ENCODE measurements at places on chromosomes 12 and 14. TPM values are rescaled to one million over a fixed set of nuclear protein-coding genes. Genes with fewer than 3 reads are reported as not detected.
A peak's percentile ranks its signal among the peaks of the same experiment; 100 is the strongest.

DNA sequence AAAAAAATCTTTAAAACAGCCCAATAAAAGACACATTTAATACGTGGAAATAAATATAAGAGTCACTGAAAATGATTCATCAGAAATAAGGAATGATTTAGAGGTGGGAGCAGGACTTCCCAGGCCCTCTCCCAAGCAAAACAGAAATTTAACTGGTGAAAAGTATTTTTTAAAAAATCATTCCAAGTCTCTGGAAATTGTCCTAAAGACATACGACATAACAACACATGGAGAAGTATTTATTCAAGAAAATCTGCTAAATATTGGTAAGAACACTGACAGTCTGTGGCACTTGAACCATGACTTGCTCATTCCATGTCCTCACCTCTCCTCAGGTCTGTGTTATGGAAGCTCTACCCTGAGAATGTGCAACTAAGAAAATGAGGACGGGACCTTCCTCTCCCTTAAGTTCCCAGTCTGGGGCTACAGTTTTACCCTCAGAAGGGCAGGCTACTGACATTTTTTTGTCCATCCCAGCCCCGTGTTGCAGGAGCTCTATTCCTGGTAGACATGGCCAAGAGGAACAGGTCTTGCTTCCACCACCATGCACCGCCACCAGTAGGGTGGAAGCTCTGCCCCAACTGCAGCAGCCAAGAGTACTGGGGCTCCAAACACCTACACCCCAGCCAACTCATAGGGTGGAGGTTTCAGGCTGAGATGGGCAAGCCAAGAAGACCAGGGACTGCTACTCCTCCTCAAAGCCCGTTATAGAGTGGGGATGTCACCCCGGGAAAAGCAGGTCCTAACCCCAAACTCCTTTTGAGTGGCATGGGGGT lies 193.0 kb downstream of the CRADD start:
- no peak for DNase-seq

GRCh38 chr12:9910716-9911421 lies 21.3 kb downstream of the CLEC2A start:
- peak; percentile 12 for DNase-seq

- DNase-seq: no peak
Measured at GRCh38 chr12:82608706-82609105, 78.0 kb upstream of the TMTC2 start.

- no peak for DNase-seq
Measured at GRCh38 chr14:70909733-70910614, 2.7 kb downstream of the PCNX1 start.

DNA sequence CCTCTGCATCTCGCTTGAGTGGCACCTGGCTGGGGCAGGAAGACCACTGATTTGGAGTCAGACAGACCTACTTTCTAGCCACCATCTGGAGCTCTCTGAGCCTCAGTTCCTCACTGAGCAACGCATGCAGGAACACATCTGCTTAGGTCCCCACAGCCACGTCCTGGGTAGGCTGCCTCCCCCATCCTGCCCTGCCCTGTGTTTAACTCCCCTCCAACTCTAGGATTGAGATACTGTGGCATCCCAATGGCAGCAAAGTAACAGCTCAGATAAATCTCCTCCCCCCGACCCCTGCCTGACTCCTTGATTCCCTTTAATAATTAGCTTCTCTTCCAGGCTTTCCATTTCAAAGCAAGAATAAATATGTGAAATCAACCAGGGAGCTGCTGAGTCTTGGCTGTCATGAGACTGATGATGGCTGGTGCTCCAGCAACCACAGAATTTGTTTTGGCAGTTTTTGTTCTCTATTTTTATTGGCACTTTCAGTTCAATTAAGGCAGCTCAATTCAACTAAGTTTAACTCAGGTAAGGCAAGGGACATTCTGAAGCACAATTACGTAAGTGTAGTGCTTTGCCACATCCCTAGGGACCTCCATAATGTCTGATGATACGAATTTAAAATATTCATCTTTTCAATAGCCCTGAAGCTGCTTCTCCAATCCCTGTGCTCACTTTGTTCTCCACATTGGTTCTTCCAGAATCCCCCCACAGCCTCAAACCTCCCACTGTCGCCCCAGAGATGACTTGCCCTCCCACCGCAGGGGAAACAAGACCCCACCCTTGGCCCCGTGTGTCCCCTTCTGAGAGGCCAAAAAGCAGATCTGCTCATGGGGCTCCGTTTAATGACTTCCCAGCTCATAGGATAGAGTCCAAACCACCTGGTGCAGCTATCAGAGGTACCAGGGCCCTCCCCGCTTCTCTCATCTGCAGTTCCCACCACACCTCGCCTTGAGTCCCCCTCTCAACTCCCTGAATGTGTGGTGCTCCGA lies 58.2 kb downstream of the ESR2 start:
- no peak for DNase-seq

- no peak for DNase-seq
Measured at GRCh38 chr12:81162391-81163136, 84.7 kb downstream of the ACSS3 start.

DNA sequence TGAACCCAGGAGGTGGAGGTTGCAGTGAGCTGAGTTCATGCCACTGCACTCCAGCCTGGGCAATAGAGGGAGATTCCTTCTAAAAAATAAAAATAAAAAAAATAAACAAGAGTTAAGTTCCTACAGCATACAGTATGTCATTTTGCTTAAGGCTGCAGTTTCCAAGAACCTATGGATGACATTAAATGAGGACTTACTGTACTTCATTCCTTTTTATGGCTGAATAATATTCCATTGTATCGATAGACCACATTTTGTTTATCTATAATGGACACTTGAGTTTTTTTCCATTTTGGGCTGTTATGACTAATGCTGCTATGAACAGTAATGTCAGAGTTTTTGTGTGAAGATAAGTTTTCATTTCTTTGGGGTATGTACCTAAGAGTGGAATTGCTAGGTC lies 17.4 kb downstream of the RASAL1 start:
- no peak for DNase-seq

- DNase-seq: peak; percentile 85
Measured at GRCh38 chr14:99274346-99275221, 2.6 kb upstream of the BCL11B start.

- no peak for DNase-seq
Measured at GRCh38 chr12:116146386-116146785, 131.1 kb downstream of the MED13L start.

GRCh38 chr12:87329076-87329863 lies 699.9 kb downstream of the C12orf50 start:
- no peak for DNase-seq

DNA sequence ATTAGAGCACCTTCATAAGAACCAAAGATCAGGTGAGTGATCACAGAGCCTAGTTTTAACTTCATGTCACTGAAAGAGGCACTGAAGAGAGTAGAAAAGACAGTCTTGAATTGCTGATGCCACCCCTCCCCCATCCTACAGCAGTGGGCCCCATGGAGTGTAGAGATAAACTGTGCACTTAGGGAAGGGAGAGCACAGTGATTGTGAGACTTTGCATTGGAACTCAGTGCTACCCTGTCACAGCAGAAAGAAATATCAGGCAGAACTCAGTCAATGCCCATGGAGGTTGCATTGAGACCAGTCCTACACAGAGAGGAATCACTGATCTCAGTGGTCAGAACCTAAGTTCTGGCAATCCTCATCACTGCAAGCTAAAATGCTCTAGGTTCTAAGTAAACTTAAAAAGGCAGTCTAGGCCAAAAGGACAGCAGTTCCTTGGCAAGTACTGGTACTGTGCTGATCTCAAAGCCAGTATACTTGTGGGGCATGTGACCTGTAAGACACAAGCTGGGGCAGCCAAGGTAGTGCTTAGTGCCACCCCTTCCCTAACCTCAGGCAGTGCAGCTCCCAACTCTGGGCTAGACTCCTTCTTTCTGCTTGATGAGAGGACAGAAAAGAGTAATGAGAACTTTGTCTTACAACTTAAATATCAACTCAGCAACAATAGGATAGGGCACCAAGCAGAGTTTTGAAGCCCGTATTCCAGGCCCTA lies 94.1 kb downstream of the FSCB start:
- no peak for DNase-seq

DNA sequence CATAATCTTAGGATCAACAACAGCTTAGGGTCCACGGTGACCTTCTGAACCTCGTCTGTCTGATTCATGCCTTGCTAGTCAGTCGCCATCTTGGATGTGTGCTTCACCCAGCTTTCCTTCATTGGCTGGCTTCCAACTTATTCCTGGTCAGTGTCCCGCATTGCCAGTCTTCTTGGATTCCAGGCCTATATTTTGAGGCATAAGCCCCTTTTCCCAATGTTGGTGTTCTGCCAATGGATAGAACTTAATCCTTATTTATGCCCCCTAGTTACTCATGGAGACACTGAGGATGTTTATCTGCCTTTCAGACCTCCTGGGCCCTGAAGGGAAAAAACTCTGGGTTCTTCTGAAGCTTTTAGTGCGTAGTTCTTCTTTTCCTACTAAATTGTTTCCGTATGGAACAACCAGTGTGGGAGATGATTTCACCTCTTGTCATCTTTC lies 5.8 kb downstream of the JDP2 start:
- DNase-seq: no peak

DNA sequence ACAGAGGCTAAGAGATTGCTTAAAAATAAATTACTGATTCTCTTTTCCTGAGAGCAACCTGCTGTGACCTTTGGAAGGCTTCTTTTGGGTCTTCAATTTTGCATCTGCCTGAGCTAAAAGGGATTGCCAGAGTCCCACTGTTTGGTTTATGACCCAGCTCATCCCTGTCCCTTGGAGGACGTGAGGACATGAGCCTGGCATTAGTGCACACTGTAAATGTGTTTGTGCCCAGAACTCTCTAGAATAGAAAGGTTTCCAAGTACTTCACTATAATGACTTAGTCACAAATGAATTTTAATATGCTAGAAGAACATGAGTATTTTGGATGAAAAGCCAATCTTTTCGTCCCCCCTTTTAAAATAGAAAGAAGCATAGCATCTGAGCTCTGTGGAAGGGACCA lies 47.1 kb upstream of the CDKN3 start:
- DNase-seq: no peak

DNA sequence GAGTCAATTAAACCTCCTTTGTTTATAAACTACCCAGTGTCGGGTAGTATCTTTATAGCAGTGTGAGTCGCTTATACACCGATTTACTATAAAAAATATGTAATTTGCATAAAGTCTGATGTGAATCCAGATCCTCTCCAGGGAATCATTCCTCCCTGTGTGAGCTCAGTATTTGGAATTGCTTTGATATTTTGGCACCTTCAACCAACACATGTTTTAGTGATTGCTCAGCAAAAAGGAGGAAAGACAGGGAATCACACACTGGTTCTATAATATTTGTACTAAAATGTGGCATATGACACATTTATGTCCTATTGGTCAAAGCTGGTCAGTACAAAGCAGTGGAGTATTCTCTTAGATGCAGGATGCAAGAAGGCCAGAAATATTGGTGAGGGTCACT lies 703.9 kb upstream of the ATXN7L3B start:
- no peak for DNase-seq

GRCh38 chr14:80663541-80663940 lies 278.0 kb downstream of the CEP128 start:
- DNase-seq: no peak

LTB4R2 gene
- 8.4 TPM for polyA plus RNA-seq

INSM2 gene
- not detected for polyA plus RNA-seq

TSPAN19 gene
- polyA plus RNA-seq: 0.12 TPM

Data from A549 (cell line).